Keratinocyte (primary cell): ENCODE measurements at places on chromosomes 1 and 21. TPM values are rescaled to one million over a fixed set of nuclear protein-coding genes. Genes with fewer than 3 reads are reported as not detected.

DNA sequence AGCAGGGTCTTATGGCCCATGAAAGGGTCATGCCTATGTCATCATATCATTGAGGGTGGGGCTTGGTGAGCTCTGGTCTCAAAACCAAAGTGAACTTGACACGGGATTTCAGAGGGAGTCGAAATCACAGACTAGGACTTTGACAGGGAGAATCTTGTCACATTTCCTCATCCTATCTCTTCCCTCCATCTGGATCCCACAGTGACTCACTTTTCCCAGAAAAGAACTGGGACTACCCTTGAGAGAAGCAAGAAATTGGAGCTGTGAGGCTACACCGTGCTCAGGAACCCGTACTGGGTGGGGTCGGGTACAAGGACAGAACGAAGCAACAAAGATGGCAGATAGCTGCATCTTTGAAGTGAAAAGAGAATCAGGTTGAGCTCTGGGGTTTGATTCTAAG, 69.5 kb downstream of the ZSCAN20 start:
- no peaks in the 10 kb centered on the region for H3K4me1 ChIP-seq
- H3K27me3 ChIP-seq: peaks cover 4% of the 10 kb centered on the region
- no peaks in the 10 kb centered on the region for H3K36me3 ChIP-seq
- no peak overlapping the region for H3K27ac ChIP-seq
- no peak for DNase-seq
- no peak overlapping the region for H3K4me3 ChIP-seq

DNA sequence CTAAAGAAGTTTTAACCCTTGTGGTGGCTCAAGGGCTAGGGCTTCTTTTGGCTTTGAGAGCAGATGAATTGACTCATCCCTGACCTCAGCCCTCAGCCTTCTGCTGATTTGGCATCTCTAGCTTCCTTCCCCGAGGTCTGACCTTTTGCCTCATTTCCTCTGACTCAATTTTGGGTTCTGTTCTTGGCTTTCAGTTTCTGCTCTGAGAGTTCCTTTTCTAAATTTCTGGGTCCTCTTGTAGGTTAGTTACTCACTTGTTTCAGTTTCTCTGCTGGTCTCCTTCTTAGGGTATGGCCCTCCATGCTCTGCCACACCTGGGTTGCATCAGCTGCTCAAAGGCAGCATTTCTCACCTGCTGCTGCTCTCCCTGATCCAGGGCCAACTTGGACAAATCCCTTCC, 19.4 kb downstream of the PDE4B start:
- no peak for DNase-seq
- H3K36me3 ChIP-seq: no peaks in the 10 kb centered on the region
- H3K4me1 ChIP-seq: peaks cover 11% of the 10 kb centered on the region
- H3K27me3 ChIP-seq: no peaks in the 10 kb centered on the region

DNA sequence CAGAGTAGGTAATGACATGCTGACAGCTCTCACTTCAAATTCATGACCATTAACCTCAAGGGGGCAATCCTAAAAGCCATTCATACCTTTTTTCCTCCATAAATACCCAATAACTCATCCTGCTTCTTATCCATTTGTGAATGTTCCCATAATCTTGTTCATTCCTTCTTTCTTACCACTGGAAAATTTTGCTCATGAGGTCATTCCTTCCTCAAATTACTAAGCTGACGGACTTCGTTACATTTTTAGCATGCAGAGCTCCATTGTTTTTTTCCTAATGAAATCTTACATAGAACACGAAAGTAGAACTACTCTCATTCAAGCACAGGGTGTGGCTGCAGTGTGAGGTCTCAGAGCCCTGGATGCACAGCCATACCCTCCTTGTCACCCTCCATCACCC, 276.5 kb upstream of the DPYD start:
- no peaks in the 10 kb centered on the region for H3K27me3 ChIP-seq
- DNase-seq: no peak
- H3K4me3 ChIP-seq: no peak overlapping the region
- H3K27ac ChIP-seq: no peak overlapping the region

GRCh38 chr1:239570878-239571277, 184.5 kb downstream of the CHRM3 start:
- no peaks in the 10 kb centered on the region for H3K36me3 ChIP-seq
- no peak for DNase-seq
- no peaks in the 10 kb centered on the region for H3K27me3 ChIP-seq

The DISP1 gene
- 1.0 to 1.9 TPM (median 1.3 TPM) in 3 replicates for polyA plus RNA-seq

GRCh38 chr1:167856711-167857418, 57.1 kb downstream of the ADCY10 start:
- H3K27me3 ChIP-seq: no peaks in the 10 kb centered on the region
- no peak overlapping the region for H3K27ac ChIP-seq
- H3K4me1 ChIP-seq: no peaks in the 10 kb centered on the region
- DNase-seq: no peak

DNA sequence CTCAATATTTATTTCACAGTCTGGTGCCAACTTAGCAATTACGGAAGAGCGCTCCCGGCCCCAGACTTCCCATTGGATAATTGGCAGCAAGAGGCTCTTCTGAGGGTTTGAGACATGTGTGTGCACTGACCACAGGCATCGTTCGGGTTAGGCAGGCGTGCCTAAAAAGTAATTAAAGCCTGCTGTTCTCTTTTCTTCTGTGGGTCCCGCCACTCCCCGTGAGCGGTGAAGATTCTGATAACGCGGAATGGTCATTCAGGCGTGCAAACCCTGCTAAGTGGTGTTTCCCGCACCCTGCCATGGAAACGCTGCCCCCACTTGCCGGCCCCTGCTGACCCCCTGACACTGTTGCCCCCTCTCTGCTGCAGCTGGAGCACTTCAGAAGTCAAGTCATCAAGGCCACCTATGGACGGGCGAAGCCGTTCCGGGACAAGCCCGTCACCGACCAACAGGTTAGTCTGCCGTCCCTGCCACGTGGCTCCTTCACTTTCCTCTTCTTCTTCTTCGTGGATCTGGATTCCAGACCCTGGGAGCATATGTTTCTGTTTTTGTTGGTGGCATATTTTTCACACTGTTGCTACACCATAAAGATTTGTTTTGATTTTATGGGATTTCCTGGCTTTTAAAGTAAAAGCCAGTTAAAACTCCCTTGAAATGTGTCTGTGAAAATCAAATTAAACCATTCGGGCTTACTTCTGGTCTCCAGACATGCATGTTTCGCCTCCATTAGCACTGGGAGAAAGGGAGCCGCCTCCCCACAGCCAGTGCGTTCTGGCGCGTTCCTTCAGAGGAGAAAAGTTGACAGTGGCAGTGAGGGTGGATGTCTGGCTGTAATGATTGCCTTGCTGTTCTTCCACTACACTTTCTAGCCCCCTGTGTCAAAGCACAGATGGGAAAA, 79.9 kb downstream of the FHAD1 start:
- H3K4me1 ChIP-seq: no peaks in the 10 kb centered on the region
- H3K27me3 ChIP-seq: no peaks in the 10 kb centered on the region
- DNase-seq: no peak
- H3K4me3 ChIP-seq: no peak overlapping the region
- no peaks in the 10 kb centered on the region for H3K36me3 ChIP-seq
